ENCODE measurements at places on chromosomes 7 and 10.
A peak's percentile ranks its signal among the peaks of the same experiment; 100 is the strongest.

- no peak for DNase-seq
Measured at GRCh38 chr7:81175275-81175940, 256.6 kb upstream of the SEMA3C start.

DNA sequence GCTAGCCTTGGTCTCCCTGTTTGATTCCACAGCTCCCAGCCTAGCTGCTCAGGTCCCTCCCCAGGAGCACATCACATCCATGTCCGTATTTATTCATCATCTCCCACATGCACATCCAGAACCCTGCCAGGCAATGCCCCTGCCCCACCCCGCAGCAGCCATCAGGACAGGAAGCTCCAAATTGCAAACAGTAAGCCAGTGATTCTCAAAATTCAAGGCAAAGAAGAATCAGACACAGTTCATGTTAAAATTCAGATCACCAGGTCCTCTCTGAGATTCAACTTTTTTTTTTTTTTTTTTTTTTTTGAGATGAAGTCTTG, 17.7 kb downstream of the LRRC20 start:
- DNase-seq, result no peak

GRCh38 chr10:71247414-71247705, 35.0 kb downstream of the UNC5B start:
- DNase-seq, result no peak

GRCh38 chr10:21518149-21518640, 7.3 kb downstream of the SKIDA1 start:
- DNase-seq, result no peak

- DNase-seq, result peak; percentile 34
Measured at GRCh38 chr7:42831718-42832522, 80.0 kb downstream of the C7orf25 start.

DNA sequence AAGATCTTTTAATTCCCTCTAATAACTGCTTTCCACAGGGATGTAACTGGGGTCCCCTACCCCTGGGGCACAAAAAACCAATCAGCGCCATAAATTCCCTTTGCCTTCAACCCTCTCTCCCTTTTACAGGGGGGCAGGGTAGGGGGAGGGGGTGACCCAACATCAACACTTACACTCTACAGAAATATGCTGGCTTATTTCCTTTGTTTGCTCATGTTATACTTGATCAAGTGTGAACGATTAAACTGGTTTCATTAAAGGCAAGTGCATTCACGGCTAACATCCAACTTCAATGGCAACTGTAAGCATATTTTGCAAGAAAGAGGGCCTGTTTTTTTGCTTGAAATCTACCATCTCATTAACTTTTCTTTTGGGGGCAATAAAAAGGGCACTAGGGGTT, 2.9 kb downstream of the CTBP2 start:
- no peak for DNase-seq

DNA sequence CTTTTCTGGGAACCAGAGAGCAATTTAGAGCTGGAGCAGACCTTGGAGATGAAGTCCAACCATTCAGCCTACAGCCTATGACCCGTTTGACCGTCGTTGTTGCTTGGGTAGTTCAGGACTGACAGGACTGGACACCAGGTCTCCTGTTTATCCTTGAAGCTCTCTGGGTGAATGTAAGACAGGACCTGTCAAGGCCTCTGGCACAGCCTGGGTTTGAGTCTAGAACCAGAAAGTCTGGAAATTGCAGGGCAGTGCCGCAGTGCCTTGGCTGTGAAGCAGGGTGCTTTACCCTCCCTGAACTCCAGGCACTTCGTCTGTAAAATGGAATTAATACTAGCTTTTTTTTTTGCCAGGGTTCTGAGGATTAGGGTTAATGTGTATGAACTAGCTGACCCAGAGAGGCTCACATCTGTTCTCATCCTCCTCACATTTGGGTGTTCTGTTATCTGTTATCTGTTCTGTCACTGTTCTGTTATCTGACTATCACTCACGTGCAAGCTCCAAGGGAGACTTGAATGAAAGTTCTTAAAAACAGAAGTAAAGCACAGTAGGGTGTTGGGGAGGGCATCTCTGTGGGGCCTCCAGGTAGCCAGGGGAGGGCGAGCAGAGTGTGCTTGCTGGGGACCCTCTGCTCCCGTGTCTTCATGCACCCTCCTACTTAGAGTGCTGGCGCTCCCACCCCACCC, 9.9 kb downstream of the BLVRA start:
- no peak for DNase-seq

DNA sequence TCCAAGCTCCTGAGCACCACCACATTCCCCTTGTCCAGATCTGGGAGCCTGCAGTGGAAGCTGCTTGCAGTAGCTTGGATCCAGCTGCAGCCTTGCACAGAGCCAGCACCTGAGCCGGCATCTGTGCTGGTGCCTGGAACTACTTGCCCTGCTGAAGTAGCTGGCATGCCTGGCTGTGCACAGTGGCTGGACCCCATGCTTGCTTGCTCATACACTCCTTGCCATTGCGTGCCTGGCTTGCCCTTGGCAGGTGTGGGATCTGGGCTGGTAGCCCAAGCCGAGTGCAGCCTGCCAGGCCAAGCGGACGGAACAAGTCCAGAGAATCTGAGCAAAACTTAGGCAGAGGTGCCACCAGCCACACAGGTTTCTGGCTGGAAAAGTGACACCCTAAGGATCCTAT, 759.9 kb downstream of the IPMK start:
- DNase-seq, result no peak

GRCh38 chr10:22615819-22616499, 98.4 kb downstream of the PIP4K2A start:
- peak; percentile 24 for DNase-seq

GRCh38 chr10:24605141-24605540, 118.5 kb downstream of the ARHGAP21 start:
- DNase-seq, result no peak

- DNase-seq, result no peak
Measured at GRCh38 chr10:98924526-98924925, 311.1 kb downstream of the HPSE2 start.

- no peak for DNase-seq
Measured at GRCh38 chr10:46229144-46229563, 57.6 kb upstream of the ANTXRL start.

DNA sequence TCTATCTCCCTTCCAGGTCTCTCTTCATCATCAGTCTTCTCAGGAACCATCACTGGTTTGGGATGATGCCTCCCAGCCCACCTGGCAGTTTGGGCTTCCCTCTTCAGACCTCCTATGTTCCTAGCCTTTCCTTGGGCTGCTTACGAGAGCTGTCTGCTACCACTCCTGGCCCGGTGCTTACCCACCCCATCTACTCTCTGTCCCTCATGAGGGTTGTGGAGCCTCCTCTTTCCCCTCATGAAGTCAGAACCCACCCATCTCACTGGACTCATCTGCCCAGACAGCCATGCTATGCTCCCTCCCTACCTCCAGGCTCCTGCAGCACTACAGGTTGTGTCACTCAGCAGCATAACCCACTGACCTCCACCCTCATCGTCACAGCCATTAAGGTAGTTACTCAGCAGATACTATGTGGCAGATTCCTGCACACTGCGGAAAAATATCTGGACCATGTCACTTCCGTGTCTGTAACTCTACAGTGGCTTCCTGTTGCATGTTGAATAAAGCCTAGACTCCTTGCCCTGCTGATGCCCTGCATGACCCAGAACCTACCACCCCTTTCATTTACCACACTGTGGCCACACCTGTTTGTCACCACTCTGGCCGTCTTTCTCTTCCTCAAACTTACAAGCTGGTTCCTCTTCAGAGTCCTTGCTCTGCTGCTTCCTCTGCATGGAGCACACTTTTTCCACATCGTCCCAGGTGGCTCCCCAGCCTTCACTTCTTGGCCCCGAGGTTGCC, 2.0 kb downstream of the DBNL start:
- no peak for DNase-seq

DNA sequence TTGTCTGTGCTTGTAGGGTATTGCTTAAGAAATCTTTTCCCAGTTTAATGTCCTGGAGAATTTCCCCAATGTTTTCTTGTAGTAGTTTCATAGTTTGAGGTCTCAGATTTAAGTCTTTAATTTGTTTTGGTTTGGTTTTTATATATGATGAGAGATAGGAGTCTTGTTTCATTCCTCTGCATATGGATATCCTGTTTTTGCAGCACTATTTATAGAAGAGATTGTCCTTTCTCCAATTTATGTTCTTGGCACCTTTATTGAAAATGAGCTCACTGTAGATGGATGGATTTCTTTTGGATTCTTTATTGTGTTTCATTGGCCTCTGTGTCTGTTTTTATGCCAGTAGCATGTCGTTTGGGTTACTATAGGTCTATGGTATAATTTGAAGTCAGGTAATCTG, 20.2 kb downstream of the ADIRF start:
- no peak for DNase-seq

DNA sequence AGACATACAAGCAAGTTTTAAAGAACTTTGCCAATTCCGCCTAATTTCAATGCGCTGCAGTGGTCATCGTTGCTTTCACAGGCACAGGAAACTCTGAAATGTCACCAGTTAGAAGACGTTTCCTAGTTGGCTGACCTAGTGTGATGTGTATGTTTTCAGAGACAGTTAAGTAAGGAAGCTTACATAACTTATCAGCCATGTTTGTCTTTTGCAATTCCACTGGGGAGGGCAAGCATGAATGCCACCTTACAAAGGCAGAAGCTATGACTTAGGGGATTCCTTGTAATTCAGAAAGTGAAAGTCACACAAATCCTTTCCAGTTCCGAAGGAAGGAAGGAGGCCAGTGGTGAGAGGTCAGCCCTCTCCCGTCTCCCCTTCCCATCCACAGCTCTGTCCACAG, 15.0 kb upstream of the NPS start:
- no peak for DNase-seq

- no peak for DNase-seq
Measured at GRCh38 chr7:7228967-7229366, 46.6 kb downstream of the C1GALT1 start.

GRCh38 chr7:95055295-95055694, 147.9 kb downstream of the PPP1R9A start:
- DNase-seq, result no peak

DNA sequence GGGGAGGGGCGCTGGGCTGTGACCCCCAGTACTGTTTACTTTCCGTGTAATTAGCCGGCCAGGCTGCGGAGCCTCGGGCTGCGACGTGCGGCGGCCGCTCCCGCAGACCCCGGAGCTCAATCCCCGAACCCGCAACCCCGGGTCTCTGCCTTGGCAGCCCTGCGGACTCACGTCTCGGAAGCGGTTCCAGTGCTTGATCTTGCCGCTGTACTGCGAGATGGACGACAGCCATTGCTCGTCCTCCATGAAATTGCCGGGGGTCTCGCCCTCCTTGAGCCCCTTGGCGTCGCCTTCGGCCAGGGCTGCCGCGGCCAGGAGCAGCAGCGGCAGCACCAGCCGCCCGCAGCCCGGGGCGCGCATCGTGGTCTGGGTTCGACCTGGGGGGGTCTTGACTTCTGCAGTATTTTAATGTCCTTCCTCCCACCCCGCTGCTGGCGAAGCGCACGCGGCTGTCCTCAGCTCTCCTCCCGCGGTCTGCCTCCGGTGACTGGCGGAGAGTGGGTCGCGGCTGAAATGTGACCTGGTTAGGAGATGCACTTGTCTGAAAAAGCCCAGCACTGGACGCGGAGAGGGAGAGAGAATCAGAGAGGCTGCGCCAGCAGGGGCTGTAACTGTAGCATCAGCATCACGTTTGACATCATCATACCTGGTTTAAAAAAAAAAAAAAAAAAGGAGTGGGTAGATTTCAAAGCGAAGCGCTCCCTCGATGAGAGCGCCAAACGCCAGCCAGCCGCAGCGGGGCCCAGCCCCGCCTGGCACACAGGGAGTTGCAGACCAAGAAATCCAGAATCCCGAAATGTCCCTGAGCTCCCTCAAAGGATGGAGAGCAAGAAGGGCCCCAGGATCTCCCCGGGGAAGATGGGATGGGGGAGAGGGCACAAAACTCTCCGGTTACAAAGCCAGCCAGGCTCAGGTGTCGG, at the start of gene SPOCK2:
Gene SPOCK2 (minus strand): TSS at position 583 of the 920 bp plus-strand sequence. CDS start 223 bp downstream, at position 360.
- no peak for DNase-seq

DNA sequence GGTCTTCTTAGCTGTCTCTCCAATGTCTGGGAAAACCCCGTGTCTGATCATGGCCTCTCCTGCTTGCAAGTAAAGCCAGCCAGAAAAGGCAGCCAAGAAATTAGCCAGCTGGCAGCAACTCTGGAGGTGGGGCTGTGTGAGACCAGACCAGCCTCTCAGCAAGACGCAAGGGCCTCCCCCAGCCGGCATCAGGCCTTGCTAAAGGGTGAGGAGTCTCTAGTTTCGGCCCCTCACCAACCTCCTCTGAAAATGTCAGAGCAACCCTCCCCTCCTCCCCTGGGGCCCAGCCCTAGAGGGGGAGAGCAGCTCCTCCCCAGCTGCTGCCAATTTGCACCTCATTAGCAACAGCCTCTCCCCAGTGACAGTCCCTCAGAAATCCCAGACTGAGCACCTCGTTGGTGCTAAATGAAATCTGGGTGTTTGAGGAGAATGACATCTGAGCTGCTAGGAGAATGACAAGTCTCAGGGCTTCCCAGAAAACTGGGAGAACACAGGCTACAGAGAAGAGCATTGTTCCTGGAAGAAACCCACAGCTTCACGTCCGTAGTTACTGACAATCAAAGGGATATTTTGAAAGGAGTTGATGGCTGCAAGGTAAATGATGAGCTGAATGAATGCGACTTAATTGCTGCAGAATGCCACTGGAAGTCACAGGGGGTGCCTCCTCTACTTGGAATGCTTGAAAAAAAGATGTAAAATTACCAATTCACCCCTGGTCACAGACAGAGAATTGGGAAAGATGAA, 25.9 kb downstream of the DGKI start:
- peak; percentile 70 for DNase-seq

GRCh38 chr7:73988197-73988596, 39.8 kb upstream of the ELN start:
- no peak for DNase-seq

- DNase-seq, result no peak
Measured at GRCh38 chr10:20984662-20985061, 87.6 kb upstream of the NEBL start.

DNA sequence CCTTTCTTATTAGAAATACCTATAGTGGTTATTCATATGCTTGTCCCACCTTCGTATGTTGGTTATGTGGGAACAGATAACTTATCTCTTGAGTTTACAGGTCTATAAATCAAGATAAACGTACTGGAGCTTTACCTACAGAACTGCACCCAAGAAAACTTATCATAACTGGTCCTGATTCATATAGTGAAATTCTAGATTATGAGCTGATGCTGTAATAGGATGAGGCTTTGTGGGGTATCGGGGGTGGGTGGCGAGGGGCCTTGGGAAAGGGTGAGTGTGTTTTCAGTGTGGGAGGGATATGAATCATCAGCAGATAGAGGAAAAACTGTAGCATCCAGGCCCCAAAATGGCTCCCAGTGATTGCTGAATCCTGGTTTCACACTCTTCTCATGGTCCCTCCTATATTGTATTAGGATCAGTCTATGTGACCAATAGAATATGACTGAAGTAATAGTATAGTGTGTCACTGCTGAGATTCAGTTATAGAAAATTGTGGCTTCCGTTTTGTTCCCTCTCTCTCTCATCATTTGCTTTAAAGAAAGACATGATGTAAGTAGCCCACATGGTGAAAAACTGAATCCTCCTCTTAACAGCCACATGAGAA, 706.8 kb upstream of the LRRTM3 start:
- no peak for DNase-seq

- DNase-seq, result peak; percentile 3
Measured at GRCh38 chr10:118106426-118106825, 59.7 kb upstream of the RAB11FIP2 start.

Data from fibroblast of gingiva (primary cell).